ENCODE measurements at places on chromosomes 6 and 20.

- no peak for DNase-seq
Measured at GRCh38 chr20:22455259-22455658, 129.1 kb downstream of the FOXA2 start.

GRCh38 chr20:20273286-20273685 lies 94.6 kb upstream of the INSM1 start:
- DNase-seq = no peak

- DNase-seq = no peak
Measured at GRCh38 chr6:37759221-37760144, 60.0 kb upstream of the ZFAND3 start.

- DNase-seq = no peak
Measured at GRCh38 chr20:24305371-24305770, 164.1 kb upstream of the SYNDIG1 start.

GRCh38 chr6:111445861-111446267 lies 37.2 kb downstream of the REV3L start:
- no peak for DNase-seq

- DNase-seq = no peak
Measured at GRCh38 chr6:89895276-89895874, 1.1 kb downstream of the GJA10 start.

GRCh38 chr20:31494131-31494530 lies 19.0 kb downstream of the REM1 start:
- no peak for DNase-seq
